ENCODE measurements at places on chromosomes 7 and 10. TPM values are rescaled to one million over a fixed set of nuclear protein-coding genes. Genes with fewer than 3 reads are reported as not detected.

The TMEM236 gene
- total RNA-seq = 0.39 TPM

The DIP2C gene
- total RNA-seq = 18.8 TPM

The STRIP2 gene
- 1.6 TPM for total RNA-seq

The ITPRID1 gene
- total RNA-seq = under 0.01 TPM

The CRHR2 gene
- not detected for total RNA-seq

The PILRA gene
- under 0.01 TPM for total RNA-seq

The CALHM2 gene
- total RNA-seq = 23.7 TPM

The ANKRD7 gene
- total RNA-seq = 0.79 TPM

The CYP3A4 gene
- not detected for total RNA-seq

The LIPM gene
- not detected for total RNA-seq

Measured in placental epithelial cell (primary cell).